Right atrium auricular region (tissue), 2 donors: ENCODE measurements at places on chromosomes 2 and 18. TPM values are rescaled to one million over a fixed set of nuclear protein-coding genes. Genes with fewer than 3 reads are reported as not detected.

The OSR1 gene
- total RNA-seq: 12.5 TPM

The KIDINS220 gene
- 49.9 TPM for total RNA-seq

DNA sequence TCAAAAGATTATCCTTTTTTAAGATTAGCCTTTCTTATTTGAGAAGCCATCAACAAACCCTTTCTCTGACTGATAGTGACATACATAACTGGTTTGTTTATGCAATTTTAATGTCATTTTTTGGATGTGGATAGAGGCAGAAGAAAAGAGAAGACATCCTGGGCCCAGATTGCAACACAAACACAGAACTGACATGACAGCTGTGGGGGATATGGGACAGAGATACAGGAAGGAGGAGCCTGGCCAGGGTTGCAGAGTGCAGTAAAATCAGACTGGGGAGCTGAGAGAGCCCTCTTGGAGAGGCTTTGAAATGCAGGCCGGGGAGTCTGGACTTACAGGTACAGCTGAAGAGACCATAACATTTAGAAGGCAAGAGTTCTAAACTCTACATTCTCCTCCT, 65.1 kb downstream of the SIGLEC15 start:
- no peaks in the 10 kb centered on the region for H3K4me1 ChIP-seq
- H3K4me3 ChIP-seq: no peak overlapping the region
- H3K36me3 ChIP-seq: peaks cover 42% of the 10 kb centered on the region
- no peak for DNase-seq
- no peaks in the 10 kb centered on the region for H3K27me3 ChIP-seq

DNA sequence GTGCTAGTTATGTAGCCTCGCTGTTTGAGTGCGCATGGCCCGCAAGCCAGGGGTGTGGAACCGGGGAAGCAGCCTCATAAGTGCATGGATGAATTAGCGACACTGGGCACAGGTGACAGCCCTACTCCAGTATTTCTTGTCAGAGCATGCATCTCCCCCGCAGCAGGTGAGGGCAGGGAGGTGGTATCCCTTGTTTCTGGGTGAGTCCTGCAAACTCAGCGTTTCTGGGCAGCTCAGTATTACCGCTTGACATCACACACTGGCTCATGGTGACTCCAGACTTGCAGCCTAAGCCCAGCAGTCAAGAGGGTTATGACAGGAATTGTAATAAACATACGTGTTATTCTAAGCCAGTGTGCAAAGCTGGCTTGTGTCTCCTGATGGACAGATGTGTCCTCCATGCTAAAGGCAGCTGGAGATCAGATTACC, 2.5 kb downstream of the CABLES1 start:
- H3K4me1 ChIP-seq: peaks cover 55% of the 10 kb centered on the region
- H3K27me3 ChIP-seq: peaks cover 7% of the 10 kb centered on the region
- no peaks in the 10 kb centered on the region for H3K36me3 ChIP-seq
- H3K27ac ChIP-seq: peak overlapping the region; percentile 82
- DNase-seq: no peak

GRCh38 chr2:38353402-38353801, 23.7 kb downstream of the ATL2 start:
- peaks cover 5% of the 10 kb centered on the region for H3K36me3 ChIP-seq
- H3K27me3 ChIP-seq: no peaks in the 10 kb centered on the region
- no peak for DNase-seq
- no peak overlapping the region for H3K4me3 ChIP-seq

The NPHP1 gene
- 4.0 TPM for total RNA-seq

DNA sequence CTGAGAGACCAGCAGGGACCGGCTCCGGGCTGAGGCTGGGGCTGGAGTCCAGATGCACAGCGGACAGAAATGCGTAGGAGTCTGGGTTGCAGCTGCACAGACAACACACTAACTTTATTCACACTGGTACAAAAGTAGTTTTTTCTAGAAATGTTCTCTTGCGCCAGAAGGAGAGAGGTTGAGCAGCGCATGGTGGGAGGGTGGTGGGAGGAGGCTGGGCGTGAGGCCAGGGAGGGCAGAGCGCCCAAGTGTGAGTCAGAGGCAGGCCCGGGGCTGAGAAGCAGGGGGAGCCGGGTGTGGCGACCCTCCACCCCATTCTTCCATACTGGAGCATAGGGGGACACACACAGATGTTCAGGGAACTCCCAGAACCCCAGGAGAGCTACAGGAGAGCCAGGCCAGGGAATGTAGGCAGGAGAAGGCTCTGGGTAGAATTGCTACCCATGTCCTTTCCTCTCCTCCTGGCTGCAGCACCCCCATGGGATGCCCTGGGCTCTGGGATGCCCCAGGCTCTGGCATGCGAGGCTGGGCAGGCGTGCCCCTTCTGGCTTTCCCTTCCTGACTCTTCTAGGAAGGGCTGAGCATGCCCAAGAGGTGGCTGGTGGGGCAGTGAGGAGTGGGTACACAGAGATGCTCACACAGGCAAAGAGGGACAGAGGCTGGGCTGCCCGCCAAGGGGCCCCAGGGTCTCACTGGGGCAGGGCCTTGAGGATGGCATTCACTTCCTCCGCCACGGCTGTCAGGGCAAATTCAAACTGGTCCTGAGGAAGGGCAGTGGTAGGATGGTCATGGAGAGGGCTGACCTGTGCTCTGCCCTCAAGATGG, 10.6 kb downstream of the DNAJB2 start:
- H3K4me1 ChIP-seq: no peaks in the 10 kb centered on the region
- peak overlapping the region; percentile 51 for H3K27ac ChIP-seq
- H3K36me3 ChIP-seq: peaks cover 8% of the 10 kb centered on the region
- peak; percentile 78 for DNase-seq
- H3K4me3 ChIP-seq: no peak overlapping the region

The HOXD12 gene
- not detected for total RNA-seq

DNA sequence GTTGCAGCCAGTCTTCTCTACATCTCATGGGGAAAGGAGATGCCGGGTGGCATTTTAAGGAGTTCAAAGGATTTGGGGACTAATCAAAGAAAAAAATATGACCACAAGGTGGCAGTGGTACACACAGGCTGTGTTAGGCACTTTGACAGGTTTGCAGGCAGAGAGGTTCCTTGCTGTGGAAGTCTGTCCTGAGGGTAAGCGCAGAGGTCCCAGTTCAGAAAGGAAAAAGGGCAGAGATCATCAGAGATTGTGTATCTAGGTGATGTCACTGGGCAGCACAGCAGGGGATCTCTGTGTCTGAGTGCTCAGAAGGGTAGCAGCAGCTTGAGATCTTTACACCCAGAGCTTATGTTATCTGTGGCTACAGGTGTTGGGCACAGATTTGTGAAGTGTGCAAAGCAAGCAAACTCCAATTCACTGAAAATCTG, 231.4 kb downstream of the LRRTM1 start:
- DNase-seq: no peak
- no peak overlapping the region for H3K4me3 ChIP-seq
- H3K27me3 ChIP-seq: no peaks in the 10 kb centered on the region
- no peak overlapping the region for H3K27ac ChIP-seq

GRCh38 chr2:74845217-74845751, 11.4 kb downstream of the HK2 start:
- H3K4me3 ChIP-seq: no peak overlapping the region
- H3K4me1 ChIP-seq: peaks cover 69% of the 10 kb centered on the region
- H3K27ac ChIP-seq: peak overlapping the region; percentile 83
- DNase-seq: peak; percentile 82
- no peaks in the 10 kb centered on the region for H3K36me3 ChIP-seq
- no peaks in the 10 kb centered on the region for H3K27me3 ChIP-seq

GRCh38 chr2:134416637-134417036, 162.8 kb downstream of the MGAT5 start:
- H3K4me3 ChIP-seq: no peak overlapping the region
- H3K36me3 ChIP-seq: no peaks in the 10 kb centered on the region
- H3K27ac ChIP-seq: no peak overlapping the region
- H3K4me1 ChIP-seq: peaks cover 25% of the 10 kb centered on the region
- no peaks in the 10 kb centered on the region for H3K27me3 ChIP-seq
- DNase-seq: no peak

The RRM2 gene
- total RNA-seq: 0.08 TPM

The TGFA gene
- 1.7 TPM for total RNA-seq

DNA sequence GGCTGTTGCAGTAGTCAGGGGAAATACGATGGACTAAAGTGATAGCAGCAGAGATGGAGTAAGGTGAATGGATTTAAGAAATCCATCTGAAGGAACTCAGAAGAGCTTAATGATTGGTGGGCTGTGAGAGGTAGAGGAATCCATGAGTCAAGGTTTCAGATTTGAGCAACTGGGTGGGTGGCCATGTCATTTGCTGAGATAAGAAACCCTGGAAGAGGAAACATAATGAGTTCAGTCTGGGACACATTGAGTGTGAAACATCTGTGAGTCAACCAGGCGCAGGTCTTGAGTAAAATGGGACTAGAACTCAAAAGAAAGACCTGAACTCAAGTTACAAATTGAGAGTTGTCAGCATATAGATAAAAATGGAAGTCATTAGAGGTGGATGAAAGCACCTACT, 19.7 kb upstream of the ASNSD1 start:
- H3K36me3 ChIP-seq: no peaks in the 10 kb centered on the region
- no peaks in the 10 kb centered on the region for H3K27me3 ChIP-seq
- no peak overlapping the region for H3K27ac ChIP-seq
- no peak overlapping the region for H3K4me3 ChIP-seq
